T-helper 17 cell (primary cell): ENCODE measurements at places on chromosomes 3 and 15. TPM values are rescaled to one million over a fixed set of nuclear protein-coding genes. Genes with fewer than 3 reads are reported as not detected.

DNA sequence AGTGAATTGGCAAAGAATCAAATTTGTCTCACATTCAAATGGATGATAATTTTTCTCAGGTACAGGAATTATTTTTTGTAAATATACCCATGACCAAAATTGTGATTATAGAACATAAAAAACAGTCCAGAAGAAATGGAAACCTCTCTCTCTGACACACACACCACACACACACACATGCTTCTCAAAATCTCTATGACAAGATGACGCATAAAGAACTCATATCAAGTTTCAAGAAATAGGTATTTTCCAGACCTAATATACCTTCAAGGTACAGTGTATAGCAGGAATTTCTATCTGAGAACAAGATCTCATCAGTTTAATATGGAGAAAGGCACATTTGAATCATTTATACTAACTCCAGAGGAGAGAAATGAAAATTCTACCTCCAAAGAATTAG lies 1069.1 kb upstream of the ALCAM start:
- no peak overlapping the region for H3K27ac ChIP-seq
- no peak overlapping the region for H3K4me3 ChIP-seq
- H3K36me3 ChIP-seq, result no peaks in the 10 kb centered on the region

GRCh38 chr15:88802250-88802990 lies 816 bp upstream of the ACAN start:
- peaks cover 8% of the 10 kb centered on the region for H3K4me1 ChIP-seq
- no peak overlapping the region for H3K27ac ChIP-seq
- H3K36me3 ChIP-seq, result peaks cover 8% of the 10 kb centered on the region
- no peak for DNase-seq

DNA sequence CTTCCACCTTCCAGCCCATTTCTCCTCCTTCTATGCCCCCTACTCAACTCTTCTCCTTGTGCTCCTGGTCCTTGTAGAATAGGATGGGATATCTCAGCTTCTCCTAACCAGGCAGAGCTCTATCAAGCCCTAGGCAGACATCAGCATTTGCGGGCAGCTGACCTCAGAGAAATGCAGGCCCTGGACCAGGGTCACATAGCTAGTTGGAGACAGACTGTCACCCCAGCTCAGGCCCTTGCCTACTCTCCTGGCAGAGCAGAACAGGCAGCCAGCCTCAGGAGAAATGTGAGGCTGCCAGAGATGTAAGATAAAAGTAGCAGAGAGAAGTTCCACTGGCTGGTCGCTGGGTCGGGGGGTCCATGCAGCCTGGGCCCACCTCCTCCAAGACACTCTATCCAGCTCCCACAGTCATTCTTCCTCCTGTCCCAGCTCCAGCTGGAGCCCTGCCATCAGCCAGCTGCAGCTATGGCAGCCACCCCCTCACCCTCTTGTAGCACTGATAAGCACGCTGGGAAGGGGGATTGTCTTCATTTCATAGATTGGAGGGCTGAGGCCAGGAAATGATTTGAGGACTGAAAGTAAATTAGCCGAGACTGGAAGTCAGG lies 4.0 kb downstream of the CYP8B1 start:
- no peak for DNase-seq
- H3K36me3 ChIP-seq, result peaks cover 6% of the 10 kb centered on the region
- no peak overlapping the region for H3K4me3 ChIP-seq
- H3K27ac ChIP-seq, result no peak overlapping the region
- peaks cover 9% of the 10 kb centered on the region for H3K4me1 ChIP-seq
- H3K27me3 ChIP-seq, result peaks cover 30% of the 10 kb centered on the region

DNA sequence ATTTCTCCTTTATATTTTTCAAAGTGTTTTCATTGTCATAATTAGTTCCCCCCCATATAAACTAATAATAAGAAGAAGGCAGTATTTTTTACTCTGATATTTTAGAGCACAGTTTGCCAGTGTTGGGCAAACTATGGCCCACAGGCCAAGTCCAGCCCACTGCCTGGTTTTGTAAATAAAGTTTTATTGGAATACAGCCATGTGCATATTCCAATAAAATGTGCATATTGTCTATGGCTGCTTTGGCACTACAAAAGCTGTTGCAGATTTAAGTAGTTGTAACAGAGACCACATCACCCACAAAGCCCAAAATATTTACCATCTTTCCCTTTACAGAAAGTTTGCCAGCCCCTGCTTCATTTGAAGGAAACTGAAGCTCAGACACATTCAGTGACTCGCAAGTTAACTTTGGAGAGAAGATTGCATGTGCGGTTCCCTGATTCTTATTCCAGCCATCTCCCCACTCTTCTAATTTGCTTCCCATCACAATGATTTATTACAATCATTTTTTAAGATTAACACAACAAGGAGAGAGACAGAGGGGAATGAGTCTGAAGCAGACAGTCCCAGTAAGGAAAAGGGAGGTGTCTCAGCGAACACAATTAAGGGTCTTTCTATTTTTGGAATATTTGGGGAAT lies 48.9 kb downstream of the RFTN1 start:
- no peaks in the 10 kb centered on the region for H3K27me3 ChIP-seq
- H3K4me3 ChIP-seq, result no peak overlapping the region
- peaks cover 45% of the 10 kb centered on the region for H3K4me1 ChIP-seq
- peaks cover 17% of the 10 kb centered on the region for H3K36me3 ChIP-seq

DNA sequence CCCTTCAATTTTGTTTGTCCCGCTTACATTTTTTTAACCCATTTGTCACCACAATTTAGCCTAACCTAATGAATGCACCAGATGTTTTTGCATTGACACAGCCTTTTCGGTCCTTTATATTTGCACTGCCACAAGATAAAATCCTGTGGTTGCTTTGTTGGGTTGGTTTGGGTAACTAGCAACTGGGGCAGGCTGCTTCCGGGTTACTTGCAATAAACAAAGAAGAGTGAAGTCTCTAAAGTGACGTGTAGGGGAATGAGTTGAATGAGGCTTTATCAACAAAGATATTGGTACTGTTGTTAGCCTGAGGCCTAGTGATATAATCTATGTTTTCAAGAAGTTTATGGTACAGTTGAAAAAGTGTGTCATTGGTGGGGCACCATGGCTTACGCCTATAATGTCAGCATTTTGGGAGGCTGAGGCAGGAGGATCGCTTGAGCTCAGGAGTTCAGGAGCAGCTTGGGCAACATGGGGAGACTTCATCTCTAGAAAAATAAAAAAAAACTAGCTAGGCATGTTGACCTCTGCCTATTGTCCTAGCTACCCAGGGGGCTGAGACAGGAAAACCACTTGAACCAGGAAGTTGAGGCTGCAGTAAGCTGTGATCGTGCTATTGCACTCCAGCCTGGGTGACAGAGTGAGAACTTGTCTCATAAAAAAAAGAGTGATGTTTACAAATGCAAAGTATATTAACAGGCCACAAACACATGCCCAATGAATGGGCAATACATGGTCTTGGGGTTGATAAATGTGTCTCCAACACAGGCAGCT lies 121.8 kb downstream of the OXSM start:
- peak overlapping the region; percentile 46 for H3K4me3 ChIP-seq
- peak; percentile 11 for DNase-seq
- H3K27ac ChIP-seq, result peak overlapping the region; percentile 97

DNA sequence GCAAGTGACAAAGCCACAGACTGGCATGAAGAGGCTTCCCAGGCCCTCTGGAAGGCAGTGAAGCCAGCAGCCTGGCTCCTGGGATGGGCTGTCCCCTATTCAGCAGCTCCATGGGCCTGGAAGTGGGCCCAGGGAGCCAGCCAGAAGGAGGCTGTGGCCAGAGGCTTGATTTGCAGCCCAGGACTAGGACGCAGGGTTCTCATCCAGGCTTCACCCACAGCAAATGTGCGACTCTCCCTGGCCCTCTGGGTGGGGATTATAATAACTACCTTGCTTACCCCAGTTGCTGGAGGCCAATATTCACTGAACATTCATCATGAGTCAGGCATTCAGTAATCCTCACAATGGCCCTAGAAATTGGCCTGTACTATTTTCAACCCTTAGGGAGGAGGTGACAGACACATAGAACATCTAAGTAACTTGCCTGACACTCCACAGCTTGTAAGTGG lies 24.6 kb upstream of the SRP14 start:
- H3K36me3 ChIP-seq, result no peaks in the 10 kb centered on the region
- no peak overlapping the region for H3K27ac ChIP-seq
- H3K4me3 ChIP-seq, result no peak overlapping the region
- no peaks in the 10 kb centered on the region for H3K27me3 ChIP-seq

GRCh38 chr3:150738688-150739087 lies 24.3 kb downstream of the SIAH2 start:
- no peak for DNase-seq
- H3K27me3 ChIP-seq, result no peaks in the 10 kb centered on the region
- peaks cover 37% of the 10 kb centered on the region for H3K4me1 ChIP-seq

- no peaks in the 10 kb centered on the region for H3K4me1 ChIP-seq
- no peak overlapping the region for H3K27ac ChIP-seq
- H3K27me3 ChIP-seq, result no peaks in the 10 kb centered on the region
Observed at GRCh38 chr15:67685008-67685599, 140.2 kb upstream of the SKOR1 start.

- no peaks in the 10 kb centered on the region for H3K36me3 ChIP-seq
- peak; percentile 5 for DNase-seq
- H3K4me1 ChIP-seq, result peaks cover 4% of the 10 kb centered on the region
- H3K27ac ChIP-seq, result no peak overlapping the region
- H3K27me3 ChIP-seq, result peaks cover 49% of the 10 kb centered on the region
Observed at GRCh38 chr3:159260049-159260662, 458.3 kb downstream of the MFSD1 start.

DNA sequence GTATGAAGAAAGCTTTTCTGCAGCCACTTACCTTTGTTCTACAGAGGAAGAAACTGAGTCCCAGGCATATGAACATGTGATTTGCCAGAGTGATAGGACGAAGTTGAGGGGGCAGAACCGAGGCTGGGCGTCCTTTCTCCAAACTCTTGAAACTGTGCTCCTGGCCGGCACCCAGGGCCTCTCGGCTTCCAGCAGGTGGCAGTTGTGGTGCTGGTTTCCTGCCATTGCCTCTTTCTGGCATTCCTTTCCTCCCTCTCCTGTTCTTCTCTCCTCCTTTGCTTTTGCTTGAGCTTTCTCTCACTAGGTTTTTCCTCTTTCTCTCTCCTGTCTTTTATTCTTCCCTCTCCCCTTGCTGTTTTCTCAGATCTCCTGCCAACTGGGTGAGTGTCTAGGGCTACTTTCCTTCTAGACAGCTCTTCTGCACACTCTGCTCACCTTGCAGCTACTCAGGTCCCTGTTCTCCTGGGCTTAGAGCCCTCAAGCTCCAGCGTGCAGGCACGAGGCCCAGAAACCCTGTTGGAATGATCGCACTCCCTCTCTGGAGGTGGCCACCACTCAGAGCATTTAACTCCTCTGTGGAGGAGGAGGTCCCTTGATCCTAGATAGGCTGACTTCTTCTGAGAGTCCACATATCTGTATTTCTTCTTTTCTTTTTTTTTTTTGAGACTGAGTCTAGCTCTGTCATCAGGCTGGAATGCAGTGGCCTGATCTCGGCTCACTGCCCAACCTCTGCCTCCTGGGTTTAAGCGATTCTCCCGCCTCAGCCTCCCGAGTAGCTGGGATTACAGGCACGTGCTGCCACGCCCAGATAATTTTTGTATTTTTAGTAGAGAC lies 26.2 kb downstream of the TRAK1 start:
- DNase-seq, result no peak
- peak overlapping the region; percentile 68 for H3K27ac ChIP-seq
- H3K4me1 ChIP-seq, result peaks cover 26% of the 10 kb centered on the region
- H3K4me3 ChIP-seq, result no peak overlapping the region
- H3K27me3 ChIP-seq, result no peaks in the 10 kb centered on the region

GRCh38 chr3:197003461-197004385 lies 25.9 kb downstream of the MELTF start:
- H3K27ac ChIP-seq, result no peak overlapping the region
- no peaks in the 10 kb centered on the region for H3K27me3 ChIP-seq
- H3K36me3 ChIP-seq, result peaks cover 2% of the 10 kb centered on the region
- no peak for DNase-seq

GRCh38 chr3:117398141-117398899 lies 688.7 kb downstream of the TUSC7 start:
- H3K36me3 ChIP-seq, result no peaks in the 10 kb centered on the region
- H3K4me3 ChIP-seq, result no peak overlapping the region
- no peaks in the 10 kb centered on the region for H3K4me1 ChIP-seq

DNA sequence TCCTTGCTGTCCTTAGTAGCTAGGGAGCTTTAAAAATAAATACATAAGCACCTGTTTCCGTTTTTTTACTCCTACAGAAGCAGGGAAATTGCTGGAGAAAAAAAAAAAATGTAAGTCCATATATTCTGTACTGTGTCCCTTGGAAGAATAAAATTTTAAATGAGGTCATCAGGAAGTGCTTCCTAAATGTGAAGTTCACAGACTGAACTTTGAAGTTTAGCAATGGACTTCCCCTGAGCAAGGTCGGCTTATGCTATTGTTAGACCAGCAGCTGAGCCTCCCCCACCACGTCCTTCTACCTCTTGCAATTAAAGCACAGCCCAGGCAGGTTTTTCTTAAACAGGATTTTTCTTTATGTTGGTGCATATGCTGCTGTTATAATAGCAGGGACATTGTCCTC lies 26.3 kb downstream of the LIPC start:
- no peak for DNase-seq
- H3K27ac ChIP-seq, result peak overlapping the region; percentile 10
- no peaks in the 10 kb centered on the region for H3K27me3 ChIP-seq
- H3K4me3 ChIP-seq, result no peak overlapping the region

DNA sequence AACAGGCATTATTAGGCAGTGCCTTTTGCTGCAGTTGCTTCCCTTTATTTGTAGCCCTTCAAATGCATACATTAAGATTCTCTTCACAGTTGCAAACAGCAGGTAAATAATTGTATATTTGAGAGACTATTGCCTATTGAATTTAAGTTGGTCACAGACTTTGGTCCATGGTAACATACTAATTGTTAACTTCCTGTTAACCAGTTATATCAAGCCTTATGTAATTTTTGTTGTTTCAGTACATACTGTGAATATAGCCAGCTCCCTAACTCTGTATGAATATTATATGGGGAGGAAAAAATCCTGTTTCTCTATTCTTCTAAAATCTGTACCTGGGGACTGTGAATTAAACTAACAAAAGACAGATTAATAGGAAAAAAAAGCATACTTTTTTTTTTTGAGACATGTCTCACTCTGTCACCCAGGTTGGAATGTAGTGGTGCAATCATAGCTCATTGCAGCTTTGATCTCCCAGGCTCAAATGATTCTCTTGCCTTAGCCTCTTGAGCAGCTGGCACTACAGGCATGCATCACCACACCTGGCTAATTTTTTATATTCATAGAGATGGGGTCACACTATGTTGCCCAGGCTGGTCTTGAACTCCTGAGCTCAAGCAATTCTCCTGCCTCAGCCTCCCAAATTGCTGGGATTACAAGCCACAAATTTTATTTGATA lies 53.2 kb downstream of the CHL1 start:
- H3K27ac ChIP-seq, result no peak overlapping the region
- H3K36me3 ChIP-seq, result no peaks in the 10 kb centered on the region
- H3K4me3 ChIP-seq, result no peak overlapping the region
- peaks cover 3% of the 10 kb centered on the region for H3K4me1 ChIP-seq

The MKRN2OS gene
- total RNA-seq, result not detected

The TIMP4 gene
- total RNA-seq, result not detected

The SPINT1 gene
- 4.1 TPM for total RNA-seq

The DAZL gene
- not detected for total RNA-seq

The C2CD4A gene
- total RNA-seq, result 0.60 TPM
